ENCODE measurements at places on chromosomes 2 and 18. TPM values are rescaled to one million over a fixed set of nuclear protein-coding genes. Genes with fewer than 3 reads are reported as not detected.

Gene CCDC74B
- 0.94 TPM for total RNA-seq

Gene LYPD1
- not detected for total RNA-seq

Gene CHRND
- not detected for total RNA-seq

Gene TMEM169
- total RNA-seq, result 1.3 TPM

Gene GALNT3
- total RNA-seq, result 21.3 TPM

Gene MBOAT2
- 6.0 TPM for total RNA-seq

Gene DUSP19
- 1.6 TPM for total RNA-seq

Gene SRBD1
- total RNA-seq, result 20.9 TPM

Gene LCT
- total RNA-seq, result 0.53 TPM

Gene GPR45
- total RNA-seq, result not detected

Gene ATG9A
- total RNA-seq, result 53.1 TPM

GRCh38 chr18:23838801-23839366 lies 149.6 kb downstream of the LAMA3 start:
- no peak for DNase-seq

DNA sequence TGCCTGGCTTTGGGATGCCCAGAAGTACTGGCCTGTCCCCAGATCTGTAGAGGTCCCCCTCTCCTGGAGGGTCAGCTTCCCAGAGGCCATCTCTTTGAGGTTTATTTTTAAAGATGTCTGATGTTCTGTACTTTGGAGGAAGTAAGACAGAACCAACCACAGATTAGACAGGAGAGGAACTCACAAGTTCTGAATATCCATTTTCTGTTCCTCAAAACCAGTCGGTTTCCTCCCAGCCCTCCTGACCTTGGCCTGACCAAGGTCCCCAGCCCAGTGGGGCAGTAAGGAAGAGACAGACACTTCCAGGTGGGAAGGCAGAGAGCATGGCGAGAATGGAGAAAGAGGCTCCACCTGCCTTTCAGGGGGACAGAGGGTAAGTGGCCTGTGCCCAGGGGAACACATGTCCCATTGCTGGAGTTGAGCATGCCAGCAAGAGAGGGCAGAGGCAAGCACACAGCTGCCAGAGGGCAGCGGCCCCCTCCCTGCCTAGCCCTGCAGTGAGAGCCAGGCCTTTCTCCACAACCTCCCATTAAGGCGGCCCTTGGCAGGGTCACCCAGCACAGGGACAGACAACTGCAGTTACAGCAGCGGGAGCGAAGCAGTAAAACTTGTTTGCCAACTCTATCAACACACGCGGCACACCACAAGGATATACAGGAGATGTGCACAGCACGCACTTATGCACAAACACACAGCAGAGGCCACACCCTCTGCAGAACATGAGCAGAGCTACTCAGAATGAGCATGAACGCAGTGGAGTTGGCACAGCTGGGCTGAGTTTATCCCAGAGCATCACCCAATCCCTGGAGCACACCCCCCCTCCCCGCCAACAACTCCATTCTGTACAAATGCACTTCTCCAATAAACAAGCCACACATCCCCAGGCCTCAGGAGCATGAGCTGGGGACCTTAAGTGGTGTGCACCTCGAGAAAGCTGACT lies 18.5 kb upstream of the SEMA4C start:
- DNase-seq, result no peak

DNA sequence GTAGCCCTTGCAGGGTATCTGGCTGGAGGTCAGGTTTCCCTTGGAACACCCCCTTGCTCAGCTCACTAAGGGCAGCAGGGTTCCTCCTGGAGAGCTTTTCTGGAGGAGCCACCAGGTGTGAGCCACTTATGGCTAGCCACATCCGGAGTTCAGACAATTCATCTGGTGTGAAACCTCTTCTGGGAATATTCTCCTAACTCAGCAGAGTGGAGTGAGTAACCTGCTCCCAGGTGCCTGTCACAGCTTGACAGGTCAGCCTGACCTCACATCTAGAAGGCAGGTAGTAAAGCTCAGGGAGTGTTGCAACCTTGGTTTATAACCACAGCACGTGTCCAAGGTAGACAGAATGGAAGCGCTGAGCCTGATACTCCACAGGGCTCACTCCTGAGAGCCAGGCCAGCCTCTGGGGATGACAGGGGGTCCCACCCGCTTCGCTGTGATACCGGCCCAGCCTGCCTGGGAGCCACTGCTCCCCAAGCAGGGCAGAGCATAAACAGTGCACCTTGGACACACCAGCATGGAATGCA lies 62.6 kb upstream of the TGFA start:
- DNase-seq, result no peak

GRCh38 chr2:211846714-211847113 lies 691.9 kb downstream of the ERBB4 start:
- DNase-seq, result no peak

- no peak for DNase-seq
These were observed 18.9 kb downstream of the KCNG3 start for GRCh38 chr2:42474765-42475454.

GRCh38 chr2:188381614-188382013 lies 89.9 kb downstream of the GULP1 start:
- DNase-seq, result no peak

GRCh38 chr2:215973954-215974699 lies 39.2 kb downstream of the MREG start:
- no peak for DNase-seq

DNA sequence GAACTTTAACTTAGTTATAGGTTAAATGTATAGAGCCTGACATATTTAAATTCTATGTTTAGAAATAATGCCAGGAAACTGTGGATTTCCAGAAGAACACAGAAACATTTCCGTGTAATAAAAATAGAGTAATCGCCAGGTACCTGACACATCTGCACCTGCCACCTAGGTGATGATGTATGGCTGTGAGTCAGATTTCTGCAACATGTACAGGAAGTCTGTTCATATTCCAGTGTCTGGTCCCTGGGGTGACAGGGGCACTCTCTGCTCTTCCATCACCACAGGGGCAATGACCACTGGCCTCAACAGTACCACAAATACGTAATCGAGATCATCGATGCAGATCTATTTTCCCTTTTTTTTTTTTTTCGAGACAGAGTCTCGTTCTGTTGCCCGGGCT lies 101.1 kb upstream of the LPIN2 start:
- DNase-seq, result no peak

- DNase-seq, result no peak
These were observed 42.7 kb downstream of the GFPT1 start for GRCh38 chr2:69344305-69344704.

- no peak for DNase-seq
These were observed 11.5 kb downstream of the ATF2 start for GRCh38 chr2:175156534-175156933.

DNA sequence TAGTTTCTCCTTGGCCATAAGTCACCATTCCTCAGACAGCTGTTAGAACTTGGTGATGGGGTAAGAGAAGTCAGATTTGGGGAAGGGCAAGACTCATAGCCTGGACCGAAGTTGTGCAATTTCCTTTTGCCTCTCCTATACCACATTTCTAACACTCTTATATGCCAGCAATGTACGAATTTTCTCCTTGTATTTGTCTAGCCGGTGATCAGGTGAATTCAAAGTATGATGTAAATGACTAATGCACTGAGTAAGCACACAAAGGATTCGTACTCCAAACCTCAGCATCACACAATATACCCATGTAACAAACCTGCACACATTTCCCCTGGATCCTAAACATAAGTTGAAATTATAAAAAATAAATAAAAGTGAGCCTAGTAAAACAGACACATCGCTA lies 1143.5 kb upstream of the CELF4 start:
- DNase-seq, result no peak

DNA sequence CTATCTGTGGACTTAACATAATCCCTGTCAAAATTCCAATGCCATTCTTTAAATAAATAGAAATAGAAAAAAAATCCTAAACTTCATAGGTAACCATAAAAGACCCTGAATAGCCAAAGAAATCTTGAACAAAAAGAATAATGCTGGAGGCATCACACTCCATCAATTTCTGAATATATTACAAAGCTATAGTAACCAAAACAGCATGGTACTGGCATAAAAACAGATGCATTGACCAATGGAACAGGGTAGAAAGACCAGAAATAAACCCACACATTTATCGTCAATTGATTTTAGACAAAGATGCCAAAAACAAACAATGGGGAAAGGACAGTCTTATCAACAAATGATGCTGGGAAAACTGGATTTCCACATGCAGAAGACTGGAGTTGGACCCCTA lies 205.7 kb downstream of the VAPA start:
- no peak for DNase-seq

DNA sequence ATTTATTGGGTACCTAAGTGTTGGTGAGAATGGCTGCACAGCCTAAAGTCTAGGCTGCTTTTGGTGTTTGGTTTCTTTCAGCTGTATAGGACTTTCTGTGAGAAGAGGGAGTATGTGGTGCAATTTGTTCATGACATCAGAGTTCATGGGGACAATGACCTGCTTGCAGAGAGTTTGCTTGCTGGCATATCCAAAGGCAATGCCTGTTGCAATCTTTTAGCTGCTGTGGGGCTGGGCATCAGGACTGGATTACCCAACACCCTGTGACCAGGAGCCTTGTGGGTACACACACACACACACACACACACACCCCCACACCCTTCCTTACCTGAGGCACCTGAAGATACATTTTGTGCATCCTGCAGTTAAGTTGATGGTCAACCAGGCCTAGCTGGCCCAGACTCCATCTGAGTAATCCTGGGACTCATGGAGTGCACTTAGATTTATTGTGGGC lies 68.4 kb downstream of the LIPG start:
- no peak for DNase-seq

DNA sequence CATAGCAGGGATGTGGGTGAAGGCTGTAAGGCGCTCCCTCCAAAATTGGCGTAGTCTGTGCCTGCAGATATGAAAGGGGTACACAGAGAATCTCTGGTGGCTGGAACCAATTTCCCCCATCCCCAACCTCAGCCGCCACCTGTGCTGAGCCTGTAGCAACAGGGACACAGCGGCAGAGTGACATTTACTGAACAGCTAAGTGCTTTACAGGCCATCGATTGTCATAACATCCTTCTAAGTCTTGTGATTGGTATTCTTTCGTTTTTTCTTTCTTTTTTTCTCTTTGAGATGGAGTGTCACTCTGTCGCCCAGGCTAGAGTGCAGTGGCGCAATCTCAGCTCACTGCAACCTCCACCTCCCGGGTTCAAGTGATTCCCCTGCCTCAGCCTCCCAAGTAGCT lies 12.2 kb upstream of the EFHD1 start:
- no peak for DNase-seq

GRCh38 chr2:146893500-146894041 lies 951.3 kb upstream of the ACVR2A start:
- no peak for DNase-seq

DNA sequence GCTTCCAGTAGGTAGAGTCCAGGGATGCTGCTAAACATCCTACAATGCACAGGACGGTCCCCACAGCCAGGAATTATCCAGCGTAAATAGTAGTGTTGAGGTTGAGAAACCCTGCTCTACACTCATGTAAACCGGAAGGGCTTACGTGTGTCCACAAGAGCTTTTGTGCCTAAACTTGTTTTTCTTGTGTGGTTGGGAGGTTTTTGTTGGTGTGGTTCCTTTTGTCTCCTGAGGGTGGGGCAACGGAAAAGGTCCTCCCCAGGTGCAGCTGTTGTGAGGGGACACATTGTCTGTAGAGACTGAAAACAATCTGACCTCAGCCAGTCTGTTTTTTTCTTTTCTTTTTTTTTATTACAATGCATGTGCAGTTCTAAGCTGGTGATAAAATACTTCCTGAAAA lies 72.7 kb upstream of the MGAT5 start:
- DNase-seq, result peak; percentile 9

DNA sequence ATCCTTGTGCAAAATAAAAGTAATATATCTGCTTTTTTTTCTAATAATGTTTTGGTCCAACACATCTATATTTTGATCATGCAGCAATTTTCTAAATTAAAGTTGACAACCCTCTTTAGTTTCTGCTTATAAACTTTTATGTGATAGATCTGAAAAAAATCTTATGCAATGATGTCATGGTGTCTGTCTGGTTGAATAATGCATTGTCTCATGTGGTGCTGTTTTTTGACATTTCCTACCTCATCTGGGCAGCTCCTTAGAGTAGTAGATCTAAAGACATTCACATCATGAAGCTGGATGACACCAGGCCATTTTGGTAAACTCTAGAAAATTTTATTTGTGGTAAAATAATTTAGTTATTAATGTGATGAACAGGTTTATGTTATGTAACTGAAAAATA lies 106.8 kb upstream of the FN1 start:
- DNase-seq, result no peak

- DNase-seq, result no peak
These were observed 26.4 kb downstream of the IDH1 start for GRCh38 chr2:208228476-208228875.

- no peak for DNase-seq
These were observed 45.7 kb upstream of the MYCN start for GRCh38 chr2:15894481-15895144.

- no peak for DNase-seq
These were observed 168.8 kb downstream of the CDCA7 start for GRCh38 chr2:173523497-173523896.

DNA sequence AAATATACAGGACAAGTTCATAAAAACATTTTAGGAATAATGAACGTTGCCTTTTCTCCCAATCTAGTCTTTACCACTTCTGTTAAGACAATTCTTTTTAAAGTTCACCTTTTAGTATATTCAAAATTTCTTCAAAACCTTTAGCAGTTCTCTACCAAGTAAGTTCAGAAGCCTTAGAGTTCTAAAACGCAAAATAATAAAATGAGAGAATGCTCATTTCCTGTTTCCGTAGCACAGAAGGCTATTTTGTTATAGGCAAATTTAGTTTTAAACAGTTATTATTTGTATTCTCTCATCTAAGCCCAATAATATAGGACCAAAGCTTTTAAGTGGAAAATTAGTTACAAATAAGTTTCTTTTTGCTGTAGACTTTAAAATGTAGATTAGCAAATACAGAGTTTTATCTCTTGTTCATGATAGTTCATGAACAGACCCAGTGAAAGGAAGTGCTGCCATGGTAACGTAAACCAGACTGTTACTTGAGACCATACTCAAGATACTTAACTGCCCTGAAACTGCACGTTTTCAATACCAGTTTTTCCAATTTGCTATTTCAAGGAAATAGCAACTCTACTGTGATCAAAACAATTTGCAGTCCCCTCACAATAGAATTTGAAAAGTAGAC lies 173.1 kb upstream of the STON1 start:
- DNase-seq, result peak; percentile 25

DNA sequence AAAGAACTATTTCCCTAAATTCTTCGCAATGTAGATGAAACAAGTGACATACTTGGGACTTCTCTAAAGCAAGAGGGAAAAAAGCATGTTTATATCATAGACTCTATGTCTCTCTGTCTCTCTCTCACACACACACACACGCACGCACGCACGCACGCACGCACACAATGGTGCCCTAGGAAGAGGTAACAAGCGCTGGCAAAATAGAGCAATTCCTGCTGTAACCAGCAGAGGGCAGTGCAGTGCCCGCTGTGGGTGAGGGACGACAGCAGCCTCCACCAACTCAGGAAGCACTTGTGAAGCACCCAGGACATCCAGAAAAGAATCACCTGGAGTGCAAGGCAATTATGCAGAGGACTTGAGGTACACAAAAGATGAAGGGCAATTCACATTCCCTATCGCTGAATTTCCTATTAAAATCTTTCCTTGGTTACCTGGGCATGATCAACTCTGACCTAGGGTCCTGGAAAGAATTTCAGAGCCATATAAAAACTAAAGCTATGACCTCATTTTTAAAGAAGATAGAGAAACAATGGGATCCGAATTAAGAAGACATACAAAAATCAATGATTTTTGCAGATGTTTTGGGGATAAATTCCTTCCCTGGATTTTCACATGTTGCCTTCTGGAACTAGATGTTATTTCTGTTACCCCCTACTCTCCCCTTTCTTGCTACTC lies 166.4 kb downstream of the PDE11A start:
- DNase-seq, result peak; percentile 58

GRCh38 chr2:101395545-101396315 lies 8.4 kb upstream of the CREG2 start:
- DNase-seq, result no peak

Data from activated T-helper 2 cell treated with anti-CD3 and anti-CD28 coated beads, Interferon-gamma antibody, Interleukin-2, Interleukin-4, amounts not matched to agents 10 μg/mL and 5 μg/mL and 100 μg/mL, durations not matched to agents 14 hours and 24 hours and 36 hours (primary cell).